ENCODE measurements at places on chromosomes 16 and 17.

GRCh38 chr17:37507111-37507510, 17.4 kb downstream of the DUSP14 start:
- DNase-seq = no peak

GRCh38 chr16:50318796-50319578, 49.8 kb downstream of the BRD7 start:
- DNase-seq = no peak

GRCh38 chr17:73522696-73523095, 121.5 kb downstream of the SDK2 start:
- DNase-seq = no peak

DNA sequence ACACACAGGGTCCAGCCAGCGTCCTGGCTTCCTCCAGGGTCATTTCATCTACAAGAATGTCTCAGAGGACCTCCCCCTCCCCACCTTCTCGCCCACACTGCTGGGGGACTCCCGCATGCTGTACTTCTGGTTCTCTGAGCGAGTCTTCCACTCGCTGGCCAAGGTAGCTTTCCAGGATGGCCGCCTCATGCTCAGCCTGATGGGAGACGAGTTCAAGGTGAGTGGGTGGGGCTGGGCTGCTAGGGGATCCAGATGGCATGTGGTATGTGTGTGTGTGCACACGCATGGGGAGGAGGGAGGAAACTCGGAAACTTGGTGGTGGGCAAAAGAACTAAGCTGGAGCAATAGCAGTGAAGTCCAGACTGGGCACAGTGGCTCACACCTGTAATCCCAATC, 11.5 kb downstream of the CETP start:
- no peak for DNase-seq

DNA sequence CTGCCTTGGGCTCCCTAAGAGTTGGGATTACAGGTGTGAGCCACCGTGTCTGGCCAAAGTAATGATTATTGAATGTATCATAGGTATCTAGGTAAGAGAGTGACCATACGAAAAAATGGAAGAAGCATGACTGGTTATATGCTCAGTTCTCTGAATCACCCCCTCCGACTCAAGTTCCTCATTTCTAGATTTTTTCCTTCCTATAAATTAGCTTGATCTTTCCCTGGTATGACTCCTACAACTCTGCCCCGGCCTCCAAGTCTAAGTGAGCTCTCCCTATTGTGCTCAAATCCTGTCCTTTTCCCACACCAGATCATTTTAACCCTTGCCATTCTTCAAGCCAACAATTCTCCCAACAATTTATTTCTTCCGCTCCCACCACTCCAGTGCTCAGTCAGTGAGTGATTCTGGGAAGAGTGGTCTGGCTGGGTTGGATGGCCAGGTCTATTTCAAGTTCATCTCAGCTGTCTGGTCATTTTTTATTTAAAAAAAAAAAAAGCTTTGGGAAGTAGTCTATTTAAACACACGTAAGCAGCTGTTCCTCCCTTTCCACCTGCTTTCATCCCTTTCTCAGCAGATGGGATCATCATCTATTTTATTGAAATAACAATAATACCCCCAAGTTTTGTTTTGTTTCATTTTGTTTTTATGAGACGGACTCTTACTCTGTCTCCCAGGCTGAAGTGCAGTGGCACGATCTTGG, 120.2 kb upstream of the HS3ST2 start:
- DNase-seq = no peak

All from activated naive CD4-positive, alpha-beta T cell treated with Interleukin-2 at 50 U/mL for 16 hours (primary cell).